Activated CD4-positive, alpha-beta memory T cell treated with anti-CD3 and anti-CD28 coated beads, Interleukin-2, amount 10 ng/mL, durations not matched to agents 7 days and 5 days (primary cell): ENCODE measurements at places on chromosomes 1 and 21.

- DNase-seq, result no peak
These were observed 208.8 kb downstream of the DAB1 start for GRCh38 chr1:57214951-57215575.

DNA sequence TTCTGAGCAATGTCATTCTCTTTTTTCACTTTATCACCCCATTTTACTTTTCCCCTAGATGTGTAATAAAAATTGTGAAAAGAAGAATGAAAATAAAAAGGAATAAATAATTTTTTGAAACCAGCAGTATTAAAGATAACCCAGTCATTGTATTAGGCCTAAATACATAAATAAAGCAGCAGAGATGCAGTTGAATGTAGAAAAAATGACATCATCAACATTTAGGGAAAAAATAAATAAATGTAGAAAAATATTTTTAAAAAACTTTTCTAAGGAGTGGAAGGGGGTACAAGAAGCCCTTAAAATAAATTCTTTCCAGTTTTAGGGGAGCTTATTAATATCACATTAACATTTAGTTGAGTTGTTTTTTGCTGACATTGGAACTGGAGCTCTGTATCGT lies 15.3 kb upstream of the ENAH start:
- no peak for DNase-seq

- no peak for DNase-seq
These were observed 66.0 kb upstream of the EFHD2 start for GRCh38 chr1:15343729-15344128.

GRCh38 chr1:11169202-11169601 lies 20.0 kb upstream of the ANGPTL7 start:
- no peak for DNase-seq

DNA sequence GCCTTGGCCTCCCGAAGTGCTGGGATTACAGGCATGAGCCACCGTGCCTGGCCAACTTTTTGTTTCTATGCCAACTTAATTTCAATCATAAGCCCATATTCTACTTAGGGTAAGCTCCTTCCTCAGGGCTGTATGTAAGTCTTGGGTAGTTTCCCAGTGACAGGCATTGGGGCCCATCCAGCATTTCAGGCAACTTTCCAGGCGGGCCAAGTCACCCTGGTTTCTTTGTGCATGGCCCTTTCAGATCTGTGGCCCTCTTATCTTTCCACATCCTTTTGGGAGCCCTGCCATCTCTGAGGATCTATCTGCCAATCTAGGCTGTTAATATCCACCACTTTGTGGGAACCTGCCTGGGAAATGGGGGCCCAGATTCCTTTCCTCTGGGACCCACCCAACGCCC lies 58.7 kb downstream of the TNN start:
- no peak for DNase-seq

GRCh38 chr21:15210235-15210678 lies 145.5 kb upstream of the NRIP1 start:
- no peak for DNase-seq
